ENCODE measurements at places on chromosomes 4 and X.
A peak's percentile ranks its signal among the peaks of the same experiment; 100 is the strongest.

- DNase-seq, result no peak
These were observed 12.1 kb upstream of the ETNPPL start for GRCh38 chr4:108774809-108775530.

DNA sequence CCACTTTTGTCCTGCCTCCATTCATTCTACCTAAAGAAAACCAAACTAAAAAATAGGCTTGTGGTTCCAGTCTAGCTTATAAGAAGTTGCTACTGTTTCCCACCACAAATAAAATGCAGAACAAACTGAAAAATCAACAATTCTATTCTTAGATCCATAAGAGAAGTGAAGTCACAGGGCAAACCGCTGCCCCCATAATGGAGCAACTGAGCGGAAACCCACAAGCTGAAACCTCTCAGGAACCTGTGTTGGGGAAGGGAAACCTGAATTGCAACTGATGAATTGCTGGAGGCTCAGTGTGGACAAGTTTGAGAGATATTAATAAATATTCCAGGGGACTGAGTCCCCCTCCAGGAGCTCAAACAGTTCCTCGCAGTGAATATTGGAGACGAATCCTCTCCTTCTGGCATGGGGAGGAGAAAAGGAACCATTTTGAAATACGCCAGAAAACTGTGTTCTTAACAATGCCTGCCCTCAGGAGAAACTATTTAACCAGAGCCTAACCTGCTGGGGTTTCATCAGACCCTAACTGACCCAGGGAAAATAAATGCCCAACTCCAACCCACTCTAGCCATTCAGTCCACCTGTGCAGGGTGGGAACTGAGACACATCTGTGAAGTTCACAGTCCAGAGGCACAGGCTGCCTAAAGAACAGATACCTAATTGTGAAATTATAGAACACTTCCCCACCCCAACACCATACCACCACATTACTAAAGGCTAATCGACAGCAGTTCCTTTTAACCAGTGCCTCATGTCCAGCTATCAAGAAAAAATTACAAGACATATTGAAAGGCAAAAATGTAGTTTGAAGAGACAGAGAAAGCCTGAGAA is 22.8 kb upstream of the SH3RF1 start:
- DNase-seq, result peak; percentile 88

GRCh38 chr4:22019676-22020075 is 71.1 kb upstream of the KCNIP4 start:
- no peak for DNase-seq

DNA sequence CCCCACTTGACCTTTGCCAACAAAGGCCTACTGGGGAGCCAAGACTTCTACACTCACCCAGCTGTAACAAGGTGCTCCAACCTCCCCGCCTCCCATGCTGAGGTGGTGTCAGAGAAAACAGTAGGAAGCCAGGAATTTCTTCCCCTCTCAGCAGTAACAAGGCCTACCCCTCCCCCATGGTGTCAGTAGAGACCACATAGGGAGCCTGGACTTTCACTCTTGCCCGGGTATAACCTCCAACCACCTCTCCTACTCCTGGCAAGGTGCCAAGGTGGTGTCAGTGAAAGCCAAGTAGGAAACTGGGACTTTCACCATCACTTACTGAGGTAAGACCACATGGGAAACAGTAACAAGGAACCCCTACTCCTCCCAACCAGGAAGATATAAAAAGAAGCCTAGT is 93.1 kb downstream of the SLC16A2 start:
- no peak for DNase-seq

DNA sequence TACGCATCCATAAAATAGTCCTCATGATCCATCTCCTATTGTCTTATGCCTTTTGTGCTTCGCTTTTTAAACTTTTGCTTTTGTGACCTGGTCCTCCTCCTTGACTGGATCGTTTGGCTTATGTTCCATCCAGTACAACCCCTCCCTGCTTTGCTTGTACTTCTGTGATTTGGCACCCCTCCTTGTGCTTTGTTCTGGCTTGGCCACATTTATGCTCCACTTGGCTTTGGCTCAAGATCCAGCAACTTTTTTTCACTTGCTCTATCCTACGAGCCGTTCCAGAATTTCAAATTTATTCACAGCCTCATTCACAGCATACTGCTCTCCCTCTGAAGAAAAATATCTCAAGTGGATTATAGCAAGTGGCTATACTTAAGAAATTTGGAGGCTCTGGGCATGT is 28.0 kb upstream of the GLRA2 start:
- DNase-seq, result no peak

- DNase-seq, result no peak
These were observed 21.1 kb upstream of the CXCL2 start for GRCh38 chr4:74120086-74120485.

DNA sequence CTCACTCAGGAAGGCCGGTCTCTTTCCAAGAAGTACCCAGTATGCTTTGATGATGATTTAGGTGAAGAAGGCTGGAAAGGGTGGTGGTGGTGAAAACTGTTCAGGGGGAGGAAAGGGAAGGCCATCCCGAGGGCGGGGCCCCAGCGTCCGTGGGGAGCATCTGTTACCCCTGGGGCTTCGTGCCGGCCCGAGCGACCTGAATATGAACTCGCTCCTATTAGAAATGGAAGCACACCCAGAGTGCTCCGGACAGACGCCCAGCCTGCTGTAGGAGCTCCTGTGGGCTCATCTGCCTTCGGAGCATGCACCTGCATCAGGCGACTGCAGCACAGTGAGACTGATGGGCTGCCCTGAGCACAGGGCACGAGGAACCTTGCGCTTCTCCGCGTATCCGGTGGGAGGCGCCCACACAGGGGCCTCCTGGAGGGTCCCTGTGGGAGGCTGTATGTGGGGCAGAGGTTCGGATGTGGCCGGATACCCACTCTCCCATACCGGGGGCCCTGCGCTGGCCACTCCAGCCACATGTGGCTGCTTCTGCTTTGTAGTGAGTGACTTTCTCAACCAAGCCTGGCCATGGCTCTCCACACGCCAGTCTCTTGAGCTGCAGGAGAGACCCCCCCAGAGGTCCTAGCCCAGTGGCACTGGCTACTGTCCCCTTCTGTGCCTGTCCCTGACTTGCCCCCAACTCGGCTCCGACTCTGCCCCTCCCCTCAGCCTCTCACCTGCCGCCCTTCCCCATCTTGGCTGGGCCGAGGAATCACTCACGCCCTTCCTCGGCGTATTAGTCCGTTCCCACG is 36.7 kb downstream of the FGFRL1 start:
- DNase-seq, result no peak

- no peak for DNase-seq
These were observed 106.1 kb downstream of the MSL3 start for GRCh38 chrX:11864171-11864570.

GRCh38 chr4:133151691-133152329 is 2.7 kb downstream of the PCDH10 start:
- no peak for DNase-seq

- DNase-seq, result no peak
These were observed 26.4 kb downstream of the CASP6 start for GRCh38 chr4:109676886-109677285.

GRCh38 chrX:39484159-39485068 is 613.3 kb downstream of the BCOR start:
- DNase-seq, result no peak

GRCh38 chr4:142316913-142317312 is 529.2 kb downstream of the INPP4B start:
- no peak for DNase-seq

DNA sequence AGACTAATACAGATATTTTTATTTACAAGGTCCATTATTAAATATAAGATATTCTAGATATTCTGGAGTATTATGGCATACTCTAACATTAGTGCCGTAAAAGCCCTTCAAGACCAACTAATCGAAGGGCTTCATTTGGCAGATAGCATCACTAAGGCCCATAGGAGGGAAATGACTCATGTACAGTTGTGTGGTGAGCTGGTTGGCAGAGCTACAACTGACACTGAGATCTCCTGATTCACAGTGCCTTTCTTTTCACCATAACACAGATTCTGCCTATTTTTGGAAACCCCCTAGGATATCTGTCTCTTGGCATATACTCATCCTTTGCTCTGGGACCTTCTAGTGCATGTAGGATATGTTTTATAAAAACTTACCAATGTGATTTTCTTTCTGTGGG is 201.7 kb upstream of the AFF2 start:
- DNase-seq, result no peak

DNA sequence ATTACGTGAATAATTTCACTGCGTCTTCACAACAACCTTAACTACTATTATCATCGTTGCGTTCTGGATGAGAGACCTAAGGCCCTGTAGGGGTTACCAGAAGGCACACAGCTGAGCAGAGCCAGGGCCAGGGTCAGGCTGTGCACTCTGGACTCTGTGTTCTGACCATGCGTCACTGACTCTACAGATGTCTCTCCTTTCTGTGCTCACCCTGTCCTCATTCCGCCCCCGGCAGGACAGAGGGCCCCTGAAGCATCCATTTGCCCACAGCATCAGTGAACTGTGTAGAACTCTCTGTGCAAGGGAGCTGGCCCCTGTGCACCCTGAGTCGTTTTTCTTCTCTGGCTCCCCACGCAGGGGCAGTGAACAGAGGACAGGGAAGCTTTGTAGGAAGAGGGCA is 21.3 kb downstream of the GPKOW start:
- DNase-seq, result no peak

DNA sequence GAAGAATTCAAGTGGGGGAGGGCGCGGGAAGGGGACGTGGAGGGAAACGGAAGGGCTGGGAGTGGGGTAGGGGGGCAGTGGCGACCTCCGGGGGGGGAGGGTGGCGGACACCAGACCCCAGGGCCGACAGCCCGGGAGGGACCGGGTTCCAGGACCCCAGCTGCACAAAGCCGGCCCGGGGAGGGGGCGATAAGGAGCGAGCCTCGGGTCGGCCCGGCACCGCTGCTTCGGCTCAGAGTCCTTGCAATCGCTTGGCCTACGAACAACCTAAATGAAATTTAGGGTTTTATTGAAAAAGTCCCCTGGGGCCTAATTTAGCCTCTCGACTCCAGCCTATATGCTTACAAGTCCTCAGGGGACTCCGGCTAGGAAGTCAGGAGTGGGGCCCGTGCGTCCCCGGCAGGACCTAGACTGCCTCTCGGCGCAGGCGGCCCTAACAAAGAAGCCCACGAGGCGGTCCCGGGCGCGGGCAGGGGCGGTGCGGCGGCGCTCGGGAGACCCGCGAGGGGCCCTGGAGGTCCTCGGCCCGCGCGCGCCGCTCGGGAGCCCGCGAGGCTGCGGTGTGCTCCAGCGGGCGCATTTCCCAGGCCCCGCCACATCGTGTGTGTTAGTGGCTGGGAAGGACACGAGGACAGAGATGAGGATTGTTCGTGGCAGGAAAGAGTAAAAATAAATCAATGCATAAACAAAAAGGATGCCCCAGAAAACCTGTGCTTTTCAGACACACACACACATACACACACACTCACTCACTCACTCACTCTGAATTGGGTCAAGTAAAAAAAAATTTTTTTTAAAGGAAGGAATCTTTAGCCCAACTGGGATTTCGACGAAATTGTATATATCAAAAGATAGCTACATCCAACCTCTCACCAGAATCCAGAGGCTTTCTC is 70.0 kb downstream of the MGST2 start:
- DNase-seq, result no peak

DNA sequence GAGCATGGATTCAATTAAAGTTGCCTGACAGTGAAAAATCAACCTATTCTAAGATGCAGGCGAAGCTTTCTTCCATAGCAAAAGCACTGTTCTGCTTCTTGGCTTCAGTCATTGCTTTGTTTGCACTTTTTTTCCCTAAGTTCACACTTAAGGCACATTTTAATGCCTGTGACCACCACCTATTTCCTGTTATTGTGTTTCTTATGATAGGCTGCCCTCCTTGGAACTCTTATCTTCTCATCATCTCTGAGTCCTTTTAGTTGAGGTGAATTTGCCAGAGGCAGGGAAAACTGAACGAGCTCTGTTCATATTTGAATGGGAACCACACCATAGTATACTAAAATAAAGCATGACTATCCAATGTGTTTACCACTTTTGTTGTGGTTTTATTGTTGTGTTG is 119.8 kb downstream of the SPCS3 start:
- DNase-seq, result no peak

- DNase-seq, result no peak
These were observed 32.7 kb downstream of the KIAA0232 start for GRCh38 chr4:6815029-6815836.

DNA sequence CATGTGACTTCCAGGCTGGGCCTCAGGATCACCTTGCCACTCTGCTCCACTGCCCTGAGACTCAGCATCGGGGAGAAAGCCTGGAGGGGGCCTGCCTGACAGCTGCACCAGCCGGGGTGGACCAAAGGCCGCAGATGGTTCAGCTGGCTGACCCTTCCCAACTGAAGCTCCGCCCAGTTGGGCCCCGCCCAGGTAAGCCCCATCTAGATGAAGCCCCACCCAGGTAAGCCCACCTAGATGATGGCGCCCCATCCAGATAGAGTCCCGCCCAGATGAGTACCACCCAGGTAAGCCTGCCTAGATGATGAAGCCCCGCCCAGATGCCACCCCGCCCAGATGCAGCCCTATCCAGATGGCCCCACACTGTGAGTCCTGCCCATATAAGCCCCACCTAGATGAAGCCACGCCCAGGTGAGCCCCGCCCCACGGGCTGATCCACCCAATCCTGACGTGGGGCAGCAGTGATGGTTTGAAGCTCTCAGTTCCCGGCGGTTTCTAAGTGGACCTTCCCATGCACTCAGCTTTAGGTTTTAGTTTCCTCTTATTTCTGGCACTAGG is 10.0 kb downstream of the ZFYVE28 start:
- DNase-seq, result no peak

- DNase-seq, result no peak
These were observed 97.7 kb upstream of the CASK start for GRCh38 chrX:42021058-42021457.

GRCh38 chr4:150280081-150280895 is 202.0 kb downstream of the DCLK2 start:
- DNase-seq, result peak; percentile 38

DNA sequence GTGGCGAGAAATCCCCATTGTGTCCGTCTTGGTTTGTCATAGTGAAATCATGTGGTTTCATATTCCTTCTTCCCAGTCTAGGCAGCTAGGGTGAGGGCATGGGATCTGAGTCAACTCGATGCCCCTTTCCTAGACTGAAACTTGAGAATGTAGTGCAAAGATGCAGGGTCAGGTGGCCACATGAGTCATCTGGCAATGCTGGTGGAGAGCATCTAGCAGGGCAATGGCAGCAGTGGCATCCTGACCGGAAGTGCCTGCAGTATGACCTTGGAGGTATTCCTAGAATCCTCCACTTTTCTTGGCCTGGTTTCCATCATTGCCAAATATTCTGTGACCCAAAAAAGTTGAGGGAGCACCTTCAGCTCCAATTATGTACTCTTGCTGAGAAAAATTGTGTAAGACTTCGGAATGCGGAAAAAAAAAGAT is 39.1 kb upstream of the TMEM184C start:
- DNase-seq, result no peak

DNA sequence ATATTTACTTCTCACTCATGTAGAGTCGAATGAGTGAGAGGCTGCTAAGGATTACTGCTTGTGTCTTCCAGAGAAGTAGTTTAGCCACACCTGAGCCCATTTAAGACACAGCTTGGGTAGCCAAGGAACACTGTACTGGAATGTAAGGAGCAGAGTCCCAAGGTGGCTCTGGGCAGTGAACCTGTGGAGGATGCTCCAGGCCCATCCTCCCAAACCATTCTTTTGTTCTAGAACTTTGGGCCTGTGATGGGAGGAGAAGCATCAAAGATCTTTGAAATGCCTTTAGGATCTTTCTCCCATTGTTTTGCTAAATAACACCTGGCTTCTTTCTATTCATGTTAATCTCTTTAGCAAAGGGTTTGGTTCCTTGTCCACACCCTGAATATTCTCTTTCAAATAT is 162.2 kb downstream of the KLHL4 start:
- DNase-seq, result no peak

Measured in GDM1 (cell line).